ENCODE measurements at places on chromosomes 12 and 14.

DNA sequence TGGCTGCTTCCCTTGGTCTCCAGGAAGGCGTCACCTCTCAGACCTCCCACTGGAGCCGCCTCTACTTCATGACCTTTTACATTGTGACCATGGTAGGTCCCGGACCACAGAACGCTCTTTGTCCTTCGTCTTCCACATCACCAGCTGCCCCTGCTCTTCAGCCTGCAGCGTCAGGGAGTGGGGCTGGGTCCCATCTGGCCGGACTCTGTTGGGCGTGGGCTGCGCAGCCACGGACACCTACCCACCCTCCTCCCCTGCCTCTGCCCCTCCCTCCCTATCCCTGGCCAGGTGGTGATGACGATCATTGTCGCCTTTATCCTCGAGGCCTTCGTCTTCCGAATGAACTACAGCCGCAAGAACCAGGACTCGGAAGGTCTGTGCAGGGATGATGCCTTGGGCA lies 43.3 kb downstream of the SLC8B1 start:
- DNase-seq: no peak

- no peak for DNase-seq
Observed at GRCh38 chr12:123384994-123385376, 1.1 kb downstream of the KMT5A start.

DNA sequence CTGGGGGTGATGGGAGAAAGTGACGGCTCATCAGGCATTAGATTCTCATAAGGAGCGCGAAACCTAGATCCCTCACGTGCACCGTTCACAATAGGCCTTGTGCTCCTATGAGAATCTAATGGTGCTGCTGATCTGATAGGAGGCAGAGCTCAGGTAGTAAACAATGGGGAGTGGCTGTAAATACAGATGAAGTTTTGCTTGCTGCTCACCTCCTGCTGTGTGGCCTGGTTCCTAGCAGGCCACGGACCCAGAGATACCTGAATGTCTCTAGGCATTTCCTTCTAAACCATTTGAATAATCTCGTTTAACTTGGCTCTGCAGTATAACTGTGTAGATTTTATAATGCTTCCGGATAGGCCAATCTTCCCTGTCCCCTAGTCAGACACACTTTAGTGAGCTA lies 13.0 kb downstream of the TBC1D30 start:
- DNase-seq: no peak

GRCh38 chr12:56107242-56107641 lies 2.9 kb downstream of the PA2G4 start:
- no peak for DNase-seq

DNA sequence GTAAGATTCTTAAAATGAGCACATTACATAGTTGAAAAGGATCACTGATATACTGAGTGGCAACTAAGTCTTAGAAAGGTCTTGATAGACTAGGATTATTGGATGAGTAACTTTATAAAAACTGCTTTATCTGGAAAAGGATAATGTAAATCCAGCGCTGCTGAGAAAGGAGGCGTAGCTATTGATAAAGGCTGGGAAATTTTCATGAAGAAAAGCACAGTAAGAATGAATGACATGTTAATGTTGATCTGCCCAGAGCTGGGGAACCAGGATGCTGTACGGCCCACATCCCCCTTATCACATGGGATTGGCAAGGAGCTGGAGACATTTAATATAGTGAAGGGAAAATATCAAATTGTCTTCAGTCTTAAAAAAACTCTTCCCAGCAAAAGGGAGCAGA lies 174.0 kb downstream of the APAF1 start:
- peak; percentile 92 for DNase-seq

- peak; percentile 78 for DNase-seq
Observed at GRCh38 chr12:13093848-13094220, 9.6 kb downstream of the GSG1 start.

DNA sequence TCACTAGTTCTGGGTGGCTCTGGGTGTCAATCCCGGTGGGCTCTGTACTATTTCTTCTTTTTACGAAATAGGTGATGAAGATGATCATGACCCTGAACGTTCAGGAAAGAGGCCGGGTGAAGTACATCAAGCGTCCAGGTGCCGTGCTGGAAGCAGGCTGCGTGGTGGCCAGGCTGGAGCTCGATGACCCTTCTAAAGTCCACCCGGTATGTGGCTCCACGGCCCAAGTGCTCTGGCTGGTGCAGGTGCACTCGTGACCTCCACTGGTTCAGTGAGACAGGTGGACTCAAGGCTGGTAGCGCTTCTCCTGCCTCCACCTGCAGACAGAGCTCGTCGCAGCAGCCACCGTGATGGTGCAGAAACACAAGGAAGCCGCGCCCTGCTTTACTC lies 85.1 kb downstream of the ACACB start:
- DNase-seq: no peak

DNA sequence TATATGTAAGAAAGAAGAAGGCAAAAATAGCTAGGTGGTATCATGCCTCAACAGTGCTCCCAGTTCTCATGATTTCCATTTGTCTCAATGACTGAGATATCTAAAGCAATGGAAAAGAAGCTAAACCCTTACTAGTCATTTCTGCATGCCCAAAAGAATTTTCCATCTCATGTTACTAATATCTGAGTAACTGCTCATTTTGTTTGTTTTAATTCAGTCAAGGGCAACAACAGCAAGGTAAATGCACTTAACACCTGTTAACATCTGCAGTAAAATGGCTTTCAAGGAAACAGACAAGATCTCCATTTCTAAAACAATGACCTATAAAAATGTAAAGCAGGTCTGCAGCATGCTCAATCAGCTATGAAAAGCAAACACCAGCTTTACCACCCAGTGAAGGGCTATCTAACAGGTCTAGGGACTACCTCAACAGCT lies 19.4 kb upstream of the SELPLG start:
- no peak for DNase-seq

DNA sequence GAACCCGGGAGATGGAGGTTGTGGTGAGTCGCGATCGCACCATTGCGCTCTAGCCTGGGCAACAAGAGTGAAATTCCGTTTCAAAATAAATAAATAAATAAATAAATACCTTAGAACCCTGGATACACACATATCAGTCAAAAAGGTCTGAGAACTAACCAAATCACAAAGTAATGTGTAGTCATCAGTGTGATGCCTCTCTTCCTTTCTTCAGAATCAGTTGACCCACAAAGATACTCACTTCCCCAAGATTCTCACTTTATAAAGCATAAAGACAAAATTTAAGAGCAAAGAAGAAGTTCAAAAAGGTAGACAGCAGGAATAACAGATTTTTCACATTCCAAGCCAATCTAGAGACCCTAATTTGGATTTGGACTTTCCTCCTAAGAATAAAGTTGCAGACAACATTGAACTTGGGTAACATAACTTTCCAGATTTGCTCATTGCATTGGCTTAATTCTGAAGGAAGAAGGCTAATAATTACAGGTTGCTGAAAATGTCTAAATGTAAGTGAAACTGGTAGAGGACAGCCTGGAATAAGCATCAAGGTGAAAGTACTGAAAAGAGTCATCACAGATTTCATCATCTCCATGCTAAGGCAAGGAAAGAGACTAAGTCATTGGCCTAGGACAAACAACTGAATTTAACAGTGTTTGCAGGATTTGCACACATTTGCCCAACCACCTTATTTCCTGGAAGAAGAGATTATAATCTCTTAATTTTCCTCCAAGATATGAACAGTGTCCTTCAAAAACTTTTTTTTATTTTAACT lies 17.4 kb downstream of the TMED10 start:
- no peak for DNase-seq

DNA sequence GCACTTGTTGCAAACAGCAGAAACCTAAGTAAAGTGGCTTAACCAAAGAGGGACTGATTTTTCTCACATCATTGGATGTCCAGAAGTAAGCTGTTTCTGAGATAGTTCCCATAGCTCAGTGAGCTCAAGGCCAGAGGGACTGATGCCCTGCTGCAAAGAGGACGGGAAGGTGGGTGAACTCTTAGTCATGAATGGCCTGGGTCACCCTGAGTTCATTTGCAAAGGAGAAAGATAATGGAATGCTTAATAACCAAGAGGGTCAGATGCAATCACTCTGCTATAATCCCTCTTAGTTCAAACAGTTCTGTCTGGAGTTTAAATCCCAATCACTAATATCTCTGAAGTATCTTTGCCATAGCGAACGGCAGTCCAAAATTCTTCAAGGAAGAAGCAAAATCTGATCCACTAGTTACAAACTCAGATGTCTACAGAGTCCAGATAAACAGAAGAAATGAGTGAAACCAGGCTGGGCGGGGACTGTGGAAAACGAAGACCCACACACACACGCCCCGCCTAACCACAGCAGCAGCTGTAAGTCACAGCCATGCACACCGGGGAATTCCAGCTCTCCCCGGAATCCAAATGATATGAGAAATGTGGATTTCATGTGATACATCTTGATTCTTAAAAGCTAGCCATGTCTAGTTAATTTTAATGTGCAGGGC lies 289.5 kb downstream of the TMEM132D start:
- peak; percentile 48 for DNase-seq

Data from umbilical cord (tissue), 2 donors.